Germinal center (tissue), 1 donor: ENCODE measurements at places on chromosomes 2 and 18.

DNA sequence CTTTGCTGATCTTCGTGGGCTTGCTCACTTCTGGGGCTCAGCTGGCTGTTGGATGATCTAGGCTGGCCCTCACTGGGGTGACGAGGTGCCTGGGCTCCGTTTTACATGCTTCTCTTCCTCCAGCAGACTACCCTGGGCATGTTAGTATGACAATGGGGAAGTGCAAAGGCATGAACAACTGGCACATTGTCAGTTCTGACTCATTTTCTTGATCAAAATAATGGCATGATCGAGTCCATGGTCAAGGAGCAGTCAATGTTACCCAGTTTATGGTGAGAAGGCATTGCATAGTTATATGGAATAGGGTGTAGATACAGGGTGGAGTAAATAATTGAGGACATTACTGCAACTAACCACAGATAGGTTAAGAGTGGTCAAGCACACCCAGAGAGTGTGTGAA is 10.0 kb upstream of the UPP2 start:
- no peak for DNase-seq

- DNase-seq, result no peak
Observed at GRCh38 chr2:21353879-21354679, 230.3 kb downstream of the TDRD15 start.

DNA sequence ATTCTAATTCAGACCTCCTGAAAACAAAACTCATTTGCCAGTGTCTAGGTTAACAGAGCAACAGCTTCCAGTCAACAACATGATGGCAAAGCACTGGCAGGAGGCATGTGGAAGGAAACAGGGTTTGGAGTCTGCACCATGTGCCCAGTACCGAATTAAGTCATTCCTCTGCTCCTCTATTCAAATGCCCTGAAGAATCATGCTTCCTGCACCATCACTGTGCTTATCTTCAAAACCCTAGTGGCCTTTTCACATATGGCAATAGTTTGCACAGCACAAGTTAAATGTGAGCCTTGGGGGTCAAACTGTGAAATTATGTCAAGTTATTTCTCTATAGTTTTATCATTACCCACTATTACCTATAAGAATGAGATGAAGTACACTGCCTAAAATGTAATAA is 75.4 kb upstream of the GRB14 start:
- no peak for DNase-seq

DNA sequence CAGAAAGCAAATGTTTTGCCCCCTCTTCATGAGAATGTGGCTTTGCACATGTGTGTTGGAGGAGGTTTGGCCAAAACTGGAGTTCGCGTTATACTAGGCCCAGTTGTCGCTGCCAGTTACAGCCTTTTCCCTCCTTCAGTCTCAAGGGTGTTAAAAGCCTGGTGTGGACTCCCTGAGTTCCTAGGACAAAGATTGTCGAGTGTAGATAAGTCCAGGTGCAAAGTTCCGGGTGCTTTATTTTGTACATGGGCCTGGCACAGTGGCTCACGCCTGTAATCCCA is 542 bp upstream of the RNF103 start:
- DNase-seq, result no peak

GRCh38 chr18:74376523-74376922 is 60.9 kb downstream of the C18orf63 start:
- DNase-seq, result no peak

DNA sequence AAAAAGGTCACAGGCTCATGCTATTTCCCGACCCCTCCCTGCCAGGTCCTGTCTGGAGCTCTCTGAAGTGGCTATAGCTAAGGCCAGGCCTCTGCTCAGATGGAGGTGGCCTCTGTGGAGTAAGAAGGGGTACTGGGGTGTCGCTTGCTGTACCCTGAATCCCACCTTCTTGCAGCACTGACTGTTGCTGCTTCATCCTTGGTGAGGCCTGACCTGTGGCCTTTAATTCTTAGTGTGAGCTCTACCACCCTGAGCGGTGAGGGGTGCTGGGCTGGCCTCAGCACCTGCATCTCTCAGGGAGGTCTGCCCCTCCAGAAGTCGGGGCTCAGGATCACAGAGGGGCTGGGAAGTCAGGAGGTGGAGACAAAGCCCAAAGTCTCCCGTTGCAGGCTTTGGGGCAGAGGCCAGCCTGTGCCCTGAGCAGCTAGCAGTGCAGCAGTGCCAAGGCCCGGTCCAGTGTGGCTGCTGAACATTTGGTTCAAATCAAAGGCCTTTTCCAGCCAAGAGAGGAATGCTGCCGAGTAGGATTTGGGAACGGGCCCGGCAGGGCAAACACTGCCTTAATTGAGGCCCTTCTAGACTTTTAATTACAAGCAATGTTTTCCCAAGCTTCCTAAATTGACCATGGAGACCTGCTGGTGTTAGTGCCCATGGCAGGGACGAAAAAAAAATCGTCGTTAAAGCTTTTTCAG is 133.5 kb upstream of the HAAO start:
- no peak for DNase-seq

GRCh38 chr2:101854877-101855276 is 136.9 kb upstream of the IL1R2 start:
- DNase-seq, result no peak

DNA sequence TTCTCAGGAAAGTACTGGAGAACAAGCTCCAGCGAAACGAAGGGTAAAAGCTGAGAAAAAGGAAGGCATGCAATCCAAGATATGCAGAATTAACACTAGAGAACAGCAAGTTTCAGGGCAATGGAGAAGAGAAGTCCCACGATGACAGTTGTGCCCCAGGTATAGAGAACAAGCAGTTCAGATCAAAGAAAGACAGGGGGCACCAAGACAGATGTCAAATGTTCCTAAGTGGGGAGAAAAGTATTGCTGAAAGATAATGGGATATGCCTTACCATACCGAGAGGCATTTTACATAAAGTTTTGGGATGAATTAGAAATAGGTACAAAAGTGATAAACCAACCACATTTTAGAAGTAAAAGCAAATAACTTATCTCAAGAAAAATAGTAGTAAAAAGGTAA is 79.1 kb upstream of the UBE2E3 start:
- DNase-seq, result no peak

GRCh38 chr2:238161291-238162051 is 2.7 kb downstream of the ERFE start:
- no peak for DNase-seq

- no peak for DNase-seq
Observed at GRCh38 chr18:5937121-5937520, 41.8 kb upstream of the TMEM200C start.

DNA sequence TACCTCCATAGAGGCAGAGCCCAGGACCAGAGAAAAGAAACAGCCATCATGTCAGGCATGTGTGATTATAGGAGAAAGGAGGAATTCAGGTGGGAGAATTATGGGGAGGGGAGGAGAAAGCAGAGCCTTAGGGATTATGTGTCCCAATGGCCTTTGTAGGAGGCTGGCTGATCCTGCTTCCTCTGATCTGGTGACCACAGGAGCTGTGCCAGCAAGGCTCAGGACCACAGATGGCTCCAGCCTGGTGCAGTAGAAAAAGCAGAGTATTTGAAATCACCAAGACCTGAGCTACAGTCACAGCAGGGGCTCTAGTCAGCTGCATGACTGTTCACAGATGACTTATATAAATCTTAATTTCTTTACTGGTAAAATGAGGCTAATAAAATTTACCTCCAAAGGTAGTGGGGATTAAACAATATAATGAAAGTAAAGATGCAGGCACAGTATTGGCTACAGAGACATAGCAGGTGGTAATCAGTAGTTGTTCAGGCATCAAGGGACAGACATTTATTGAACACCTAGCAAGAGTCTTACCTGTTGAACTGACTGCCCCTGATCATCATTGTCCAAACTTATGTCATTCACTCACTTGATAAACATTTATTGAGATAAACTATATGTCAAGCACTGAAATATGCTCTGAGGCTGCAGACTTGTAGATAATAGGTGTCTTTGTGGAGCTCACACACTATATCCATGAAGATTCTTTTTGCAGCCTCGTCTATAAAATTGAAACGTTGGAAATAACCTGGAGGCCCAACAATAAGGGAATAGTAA is 121.3 kb downstream of the MYCN start:
- DNase-seq, result no peak

GRCh38 chr2:191384829-191385228 is 139.6 kb downstream of the MYO1B start:
- no peak for DNase-seq

DNA sequence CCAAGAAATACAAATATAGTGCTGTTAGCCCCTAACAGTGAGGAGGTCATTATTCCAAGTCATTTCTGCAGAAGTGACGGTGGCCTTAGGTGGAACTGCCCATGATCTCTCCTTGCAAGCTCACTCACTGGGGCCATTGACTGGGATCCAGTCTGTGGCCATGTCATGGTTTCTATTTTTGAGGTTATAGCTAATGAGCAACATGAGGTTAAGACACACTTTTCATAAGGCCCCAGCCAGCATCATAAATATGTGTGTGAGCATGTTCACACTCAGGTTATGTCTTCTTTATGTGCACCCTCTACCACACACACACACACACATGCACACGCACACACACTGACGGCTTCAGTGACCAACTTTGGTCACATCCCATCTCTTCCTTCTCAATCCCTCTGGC is 484 bp downstream of the AFF3 start:
- DNase-seq, result no peak

DNA sequence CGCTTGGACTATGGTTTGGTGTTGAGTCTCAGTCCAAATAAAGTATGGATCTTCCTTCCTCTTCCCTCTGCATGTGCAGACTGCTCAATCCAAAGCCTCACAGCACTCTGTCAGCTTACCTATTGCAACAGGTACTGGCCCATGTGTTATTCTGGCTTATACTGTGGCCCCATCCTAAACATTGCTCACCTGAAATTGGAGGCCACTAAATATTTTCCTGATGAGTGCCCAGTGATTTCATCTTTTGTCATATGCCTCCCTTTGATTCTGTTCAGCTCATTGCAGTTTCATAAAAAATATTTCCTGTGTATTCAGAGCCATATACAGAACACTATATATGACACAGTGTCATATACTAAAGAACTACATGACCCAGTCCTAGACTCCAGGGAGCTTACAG is 86.3 kb upstream of the FAM136A start:
- DNase-seq, result no peak

GRCh38 chr2:146415291-146415690 is 1429.5 kb upstream of the ACVR2A start:
- no peak for DNase-seq

GRCh38 chr2:147923846-147924245 is 79.0 kb downstream of the ACVR2A start:
- DNase-seq, result no peak

DNA sequence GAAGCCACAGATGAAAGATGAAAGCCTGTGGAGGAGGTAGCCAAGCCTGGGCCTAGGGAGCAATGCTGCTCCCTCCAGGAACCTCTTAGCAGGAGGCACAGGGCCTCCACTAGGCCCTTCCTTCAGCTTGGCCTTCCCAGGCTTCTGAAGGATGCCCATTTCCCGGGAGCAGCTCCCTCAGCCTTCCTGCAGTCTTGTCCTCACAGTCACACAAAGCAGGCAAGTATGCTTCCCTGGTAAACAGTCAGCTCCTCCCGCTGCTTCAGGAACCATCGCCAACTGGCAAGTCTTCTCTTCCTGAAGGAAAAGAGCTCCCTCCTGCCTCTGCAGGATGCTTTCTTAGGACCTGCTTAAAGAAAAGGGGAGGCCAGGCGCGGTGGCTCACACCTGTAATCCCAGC is 53.2 kb downstream of the SMAD7 start:
- DNase-seq, result no peak

GRCh38 chr2:203626952-203627681 is 79.3 kb upstream of the CD28 start:
- DNase-seq, result no peak

DNA sequence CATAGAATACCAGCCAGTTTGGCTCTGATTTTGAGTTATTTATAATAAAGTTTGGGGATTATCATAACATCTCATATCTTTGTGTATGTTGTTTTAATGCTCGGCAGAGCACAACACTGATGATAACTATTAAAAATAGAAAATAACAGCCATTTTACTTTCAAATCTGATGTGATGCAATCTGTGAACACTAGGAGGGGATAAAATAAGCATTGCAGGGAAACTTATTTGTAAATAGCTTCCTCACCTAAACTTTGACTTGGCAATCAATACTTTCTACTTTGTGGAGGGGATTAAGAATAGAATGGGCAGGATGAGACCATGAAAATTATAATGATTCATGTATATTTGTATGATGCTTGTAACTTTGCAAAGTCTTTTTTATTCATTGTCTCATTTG is 54.4 kb downstream of the USP14 start:
- peak; percentile 4 for DNase-seq

GRCh38 chr2:142179686-142180085 is 48.9 kb upstream of the LRP1B start:
- no peak for DNase-seq

GRCh38 chr18:48723837-48724236 is 185.0 kb downstream of the CTIF start:
- no peak for DNase-seq

- DNase-seq, result no peak
Observed at GRCh38 chr2:11505652-11506610, 27.9 kb upstream of the GREB1 start.

- DNase-seq, result no peak
Observed at GRCh38 chr2:15472876-15473275, 88.3 kb downstream of the NBAS start.

- no peak for DNase-seq
Observed at GRCh38 chr18:62144338-62144737, 42.5 kb downstream of the PIGN start.

DNA sequence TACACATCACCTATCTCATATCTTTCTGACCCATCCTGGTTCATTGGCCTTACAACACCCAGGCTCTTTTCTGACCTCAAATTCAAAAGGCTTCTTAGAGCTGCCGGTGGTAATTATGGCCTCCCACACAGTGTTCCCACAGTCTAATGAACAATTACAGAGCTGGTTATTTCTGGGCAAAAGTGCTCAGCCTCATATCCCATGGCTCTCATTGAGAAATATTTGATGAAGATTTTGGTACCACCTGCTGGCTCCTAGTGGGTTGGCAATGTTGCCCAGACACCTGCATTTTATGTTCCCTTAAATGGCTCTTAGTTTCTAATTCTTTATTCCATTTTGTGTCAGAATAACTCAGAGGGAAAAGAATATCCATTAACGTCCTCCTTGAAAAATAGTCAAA is 20.1 kb upstream of the SCYGR2 start:
- no peak for DNase-seq

- no peak for DNase-seq
Observed at GRCh38 chr2:223725494-223725893, 111.9 kb downstream of the AP1S3 start.

GRCh38 chr18:58195278-58195765 is 151.3 kb downstream of the NEDD4L start:
- peak; percentile 68 for DNase-seq

- no peak for DNase-seq
Observed at GRCh38 chr2:144668493-144669110, 148.7 kb upstream of the ZEB2 start.

DNA sequence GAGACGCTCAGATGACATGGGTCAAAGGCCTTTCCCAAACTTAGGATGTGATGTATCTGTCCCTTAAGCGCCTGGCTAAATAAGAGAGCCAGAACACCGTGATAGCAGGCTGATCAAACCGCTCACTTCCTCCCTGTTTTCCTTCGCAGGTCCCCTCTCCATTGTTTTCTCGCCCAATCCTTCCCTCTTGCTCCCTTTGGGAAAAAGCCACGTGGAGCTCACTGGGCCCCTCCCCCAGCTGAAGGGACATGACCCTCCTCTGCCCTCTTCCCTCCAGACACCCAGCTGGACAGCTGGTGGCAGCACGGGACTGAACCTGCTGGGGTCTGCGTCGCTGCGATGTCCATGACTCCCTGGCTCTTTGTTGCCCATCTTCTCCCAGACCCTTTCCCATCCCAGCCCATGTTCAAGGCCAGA is 201.7 kb downstream of the TNS1 start:
- DNase-seq, result no peak

- DNase-seq, result no peak
Observed at GRCh38 chr2:86003104-86003503, 102.6 kb downstream of the POLR1A start.

- DNase-seq, result no peak
Observed at GRCh38 chr2:12244070-12244469, 472.7 kb upstream of the TRIB2 start.
